T-helper 17 cell (primary cell): ENCODE measurements at places on chromosomes 4 and X.

GRCh38 chr4:137082061-137082460, 450.2 kb downstream of the PCDH18 start:
- no peak for DNase-seq

- DNase-seq = no peak
These were observed 43.1 kb upstream of the FGF2 start for GRCh38 chr4:122783301-122784215.

DNA sequence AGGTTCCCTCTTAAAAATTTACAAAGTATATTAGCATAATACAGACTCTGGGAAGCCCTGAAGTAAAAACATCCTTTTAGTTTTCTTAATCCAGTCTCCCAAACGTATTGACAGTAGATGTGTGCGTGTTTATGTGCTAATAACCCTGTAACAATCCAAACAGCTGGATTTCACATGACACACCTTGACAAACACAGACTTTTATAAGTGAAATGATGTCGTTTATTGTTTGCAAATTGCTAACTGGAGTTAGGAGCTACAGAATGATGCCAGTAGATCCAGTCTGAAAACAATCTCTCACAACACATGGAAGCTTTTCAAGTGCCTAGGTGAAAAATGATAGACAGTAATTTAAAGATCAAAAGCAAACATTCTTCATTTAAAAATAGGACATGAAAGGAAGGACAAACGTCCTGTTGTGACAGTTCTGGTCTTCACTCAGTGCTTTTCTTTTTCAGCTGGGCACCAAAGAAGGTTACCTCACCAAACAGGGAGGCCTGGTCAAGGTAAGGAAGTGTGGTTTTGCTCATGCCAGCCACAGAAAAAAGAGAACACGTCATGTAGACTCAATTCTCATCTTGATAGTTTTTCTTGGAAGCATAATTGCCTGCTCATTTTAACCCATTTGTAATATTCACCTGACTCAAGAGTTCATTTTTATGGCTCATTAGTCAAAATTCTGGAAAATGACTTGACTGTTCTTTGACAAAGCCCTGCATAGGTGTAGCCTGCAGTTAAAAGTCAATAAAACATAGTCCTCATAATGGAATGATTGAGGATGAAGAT, 32.9 kb downstream of the LAMTOR3 start:
- DNase-seq = no peak

GRCh38 chr4:48225368-48226141, 44.1 kb downstream of the TEC start:
- DNase-seq = no peak

- no peak for DNase-seq
These were observed 341.0 kb upstream of the GATB start for GRCh38 chr4:152101556-152102435.

DNA sequence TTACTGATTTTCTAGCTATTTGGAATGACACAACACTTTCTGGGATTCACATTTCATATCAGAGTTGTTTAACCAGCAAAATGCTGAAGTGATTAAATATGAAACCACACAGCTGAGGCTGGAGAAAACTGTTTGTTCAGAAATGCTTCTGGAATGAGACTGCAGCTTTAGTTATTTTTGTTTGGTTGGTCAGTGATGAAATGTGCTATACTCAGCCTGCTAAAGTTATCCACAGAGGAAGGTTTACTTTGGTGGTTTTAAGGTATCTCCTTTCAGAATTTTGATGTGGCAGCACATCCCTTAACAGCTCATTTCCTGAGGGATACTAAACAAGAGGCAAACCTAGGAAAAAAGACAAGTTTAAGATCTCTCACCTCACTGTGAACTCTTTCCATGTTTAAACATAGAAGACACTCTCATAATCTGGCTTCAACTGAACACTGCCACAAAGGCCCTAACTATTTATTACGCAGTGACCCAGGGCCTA, 106.6 kb upstream of the PDE5A start:
- DNase-seq = no peak

GRCh38 chrX:134671294-134671693, 13.0 kb upstream of the PLAC1 start:
- no peak for DNase-seq

GRCh38 chrX:4935846-4936245, 1222.4 kb upstream of the PRKX start:
- no peak for DNase-seq

DNA sequence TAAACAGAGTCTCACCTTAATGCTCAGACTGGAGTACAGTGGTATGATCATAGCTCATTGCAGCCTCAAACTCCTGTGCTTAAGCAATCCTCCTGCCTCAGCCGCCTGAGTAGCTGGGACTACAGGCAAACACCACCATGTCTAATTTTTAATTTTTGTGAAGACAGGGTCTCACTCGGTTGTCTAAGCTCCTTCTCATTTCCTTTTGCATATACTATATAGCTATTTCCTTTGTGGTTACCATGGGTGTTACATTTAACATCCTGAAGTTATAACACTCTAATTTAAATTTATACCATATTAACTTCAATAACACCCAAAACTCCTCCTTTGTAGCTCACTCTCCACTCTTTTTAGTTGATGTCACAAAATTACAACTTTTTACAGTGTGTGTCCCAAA, 114.3 kb downstream of the DCK start:
- DNase-seq = no peak

- DNase-seq = peak; percentile 37
These were observed 147.9 kb downstream of the NSUN7 start for GRCh38 chr4:40897557-40898203.

GRCh38 chrX:153600032-153600373, 1.1 kb upstream of the CCNQ start:
- no peak for DNase-seq

- DNase-seq = no peak
These were observed at the start of gene LGI2 for GRCh38 chr4:25030277-25031076. TSS of gene LGI2 (minus strand) at chr4:25030946. CDS start at chr4:25030693, 253 bp downstream.

GRCh38 chr4:93684571-93684970, 144.0 kb upstream of the ATOH1 start:
- no peak for DNase-seq

DNA sequence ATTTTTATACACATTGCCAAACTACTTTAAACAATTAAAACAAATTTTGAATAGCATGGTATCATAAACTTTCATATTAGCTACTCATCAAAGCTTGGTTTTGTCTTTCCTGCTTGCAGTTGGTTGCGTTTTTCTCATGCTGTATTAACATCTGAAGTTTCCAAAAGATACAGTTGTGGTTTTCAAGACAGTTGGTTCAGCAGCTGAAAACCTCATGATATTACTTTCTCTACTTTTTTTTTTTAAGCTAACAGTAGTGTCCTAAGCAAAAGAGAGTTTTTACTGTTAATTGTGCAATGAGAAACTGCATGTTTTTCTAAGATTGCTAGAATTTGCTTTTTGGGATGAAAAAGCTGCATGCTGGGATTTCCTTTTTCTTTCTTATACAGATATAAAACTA, 15.2 kb downstream of the RUFY3 start:
- no peak for DNase-seq

DNA sequence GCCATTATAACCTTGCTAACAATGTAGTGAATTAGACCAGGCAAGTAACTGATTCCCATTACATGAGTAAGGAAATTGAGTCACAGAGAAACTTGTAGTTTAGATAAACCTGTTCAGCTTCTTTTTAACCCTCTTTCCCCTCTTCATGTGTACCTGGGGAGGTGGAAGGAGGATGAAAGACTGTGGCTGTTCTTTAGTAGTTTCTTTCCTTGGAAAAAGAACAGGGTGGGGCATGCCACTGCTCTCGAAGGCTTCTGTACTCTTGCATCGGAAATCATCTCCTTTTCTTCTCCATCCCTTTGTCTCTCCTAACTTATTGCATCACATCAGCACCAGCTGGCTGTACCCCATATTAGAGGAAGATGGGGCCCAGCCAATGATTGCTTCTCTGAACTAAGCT, 171.4 kb downstream of the PPARGC1A start:
- no peak for DNase-seq

GRCh38 chrX:41421071-41421729, 25.9 kb upstream of the NYX start:
- no peak for DNase-seq

- no peak for DNase-seq
These were observed 135.1 kb upstream of the PACRGL start for GRCh38 chr4:20565075-20565721.

- no peak for DNase-seq
These were observed 29.5 kb downstream of the ARHGAP10 start for GRCh38 chr4:147761218-147761883.

GRCh38 chrX:153620576-153620975, 21.6 kb upstream of the CCNQ start:
- DNase-seq = no peak

GRCh38 chr4:65193985-65194384, 476.3 kb downstream of the EPHA5 start:
- DNase-seq = no peak

DNA sequence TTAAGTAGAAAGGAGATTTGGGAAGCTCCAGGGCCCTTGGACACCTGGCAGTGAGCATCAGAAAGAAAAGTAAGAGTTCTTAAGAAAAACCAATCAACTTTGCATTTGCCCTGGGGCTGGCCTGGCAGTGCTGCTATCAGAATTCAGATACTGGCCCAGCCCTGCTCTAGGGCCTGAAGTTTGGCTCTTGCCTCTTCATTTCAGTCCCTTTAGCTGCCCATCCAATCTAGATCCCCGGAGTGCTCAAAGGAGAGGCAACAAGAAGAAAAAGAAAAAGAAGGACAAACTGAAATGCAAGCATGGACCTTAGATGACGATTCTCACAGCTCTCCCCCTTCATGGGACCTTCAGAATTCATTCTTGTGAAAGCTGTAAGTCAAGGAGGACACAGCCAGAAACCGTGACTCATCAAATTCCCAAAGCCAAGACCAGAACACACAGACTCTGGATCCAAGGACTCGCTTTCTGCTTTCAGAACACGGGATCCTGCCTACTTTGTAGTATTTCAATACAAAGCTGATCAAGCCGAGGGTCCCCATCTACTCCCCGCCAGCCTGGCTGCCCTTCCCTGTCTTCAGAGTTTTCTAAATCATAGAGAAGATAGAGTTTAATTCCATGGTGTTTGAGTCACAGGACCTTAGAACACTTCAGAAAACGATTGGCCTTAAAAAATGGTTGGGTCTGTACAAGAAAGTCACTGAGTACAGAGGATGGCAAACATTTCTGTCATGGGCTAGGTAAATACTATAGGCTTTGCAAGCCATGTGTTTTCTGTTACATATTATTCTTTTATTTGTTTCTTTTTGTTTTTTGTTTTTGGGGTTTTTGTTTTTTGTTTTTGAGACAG, 103.7 kb downstream of the RBM47 start:
- no peak for DNase-seq

DNA sequence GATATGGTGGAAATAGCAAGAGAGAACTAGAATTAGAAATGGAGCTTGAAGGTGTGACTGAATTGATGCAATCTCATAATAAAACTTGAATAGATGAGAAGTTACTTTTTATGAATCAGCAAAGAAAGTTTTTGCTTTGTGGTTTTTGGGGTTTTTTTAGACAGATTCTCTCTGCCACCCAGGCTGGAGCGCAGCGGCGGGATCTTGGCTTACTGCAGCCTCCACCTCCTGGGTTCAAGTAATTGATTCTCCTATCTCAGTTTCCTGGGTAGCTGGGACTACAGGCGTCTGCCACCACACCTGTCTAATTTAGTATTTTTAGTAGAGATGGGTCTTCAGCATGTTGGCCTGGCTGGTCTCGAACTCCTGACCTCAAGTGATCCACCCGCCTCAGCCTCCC, 23.7 kb upstream of the NEIL3 start:
- no peak for DNase-seq

DNA sequence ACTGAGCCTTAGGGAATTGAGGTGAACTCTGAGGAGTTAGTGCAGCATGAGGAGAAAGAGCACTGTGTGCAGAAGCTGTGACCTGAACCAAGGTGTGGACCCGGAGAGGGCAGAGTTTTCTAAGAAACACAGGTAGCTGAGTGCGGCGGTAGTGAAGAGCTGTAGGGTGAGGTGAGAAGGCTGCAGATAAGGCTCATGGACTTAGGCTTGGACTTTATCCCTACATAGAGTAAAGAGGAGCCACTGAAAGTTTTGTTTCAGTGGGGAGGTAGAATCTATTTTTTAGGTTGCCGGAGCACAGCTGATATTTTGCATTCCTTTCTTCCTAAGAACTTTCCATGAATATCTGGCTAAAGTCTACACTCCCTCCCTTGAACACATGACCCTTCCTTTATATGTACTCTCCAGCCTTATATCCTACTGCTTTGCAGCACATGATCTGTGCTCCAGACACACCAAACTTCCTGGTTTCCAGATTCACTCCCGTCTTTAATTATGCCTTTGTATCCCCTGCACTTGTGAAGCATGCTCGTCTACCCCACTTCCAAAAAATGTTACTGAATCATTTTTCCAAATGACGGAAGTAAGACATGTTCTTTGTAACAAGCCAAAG, 10.6 kb upstream of the PGRMC2 start:
- DNase-seq = no peak

GRCh38 chrX:73412930-73413329, 33.9 kb upstream of the CDX4 start:
- no peak for DNase-seq

DNA sequence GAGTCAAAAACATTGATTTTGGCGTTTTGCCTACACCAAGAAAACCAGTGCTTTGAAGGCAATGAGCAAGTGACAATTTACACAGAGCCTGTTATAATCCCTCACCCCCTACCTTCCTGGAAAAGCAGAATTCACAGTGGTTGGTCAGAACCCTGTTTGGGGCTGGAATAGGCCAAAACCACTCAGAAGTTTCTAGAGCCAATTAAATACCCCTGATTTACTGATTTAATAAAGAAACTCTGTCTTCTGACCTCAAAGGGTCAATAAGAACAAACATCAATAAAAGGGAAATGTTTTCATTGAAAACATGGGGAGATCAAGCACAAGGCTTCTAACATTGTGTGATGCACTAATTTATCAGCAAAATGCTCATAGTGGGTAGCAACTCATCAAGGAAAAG, 116.3 kb downstream of the UNC5C start:
- DNase-seq = no peak

GRCh38 chr4:185263419-185263818, 54.0 kb downstream of the SNX25 start:
- no peak for DNase-seq

DNA sequence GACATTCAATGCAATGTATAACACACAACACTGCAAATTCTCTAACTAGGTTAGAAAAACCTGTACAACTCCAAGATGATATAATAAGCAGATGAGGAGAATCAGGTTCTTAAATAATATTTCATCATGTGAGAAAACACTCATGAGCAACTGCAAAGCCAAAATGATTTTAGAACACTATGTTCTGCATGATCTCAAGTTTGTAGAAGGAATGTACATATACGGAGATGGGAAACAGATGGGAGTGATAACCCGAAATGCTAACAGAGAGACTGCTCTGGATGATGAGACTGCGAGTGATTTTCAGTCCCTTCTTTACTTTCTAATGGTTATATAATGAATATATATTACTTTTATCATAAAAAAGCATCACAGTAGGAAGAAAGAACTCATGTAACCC, 80.9 kb downstream of the PCYT1B start:
- DNase-seq = no peak

GRCh38 chr4:151569650-151570049, 160.7 kb downstream of the FHIP1A start:
- no peak for DNase-seq

DNA sequence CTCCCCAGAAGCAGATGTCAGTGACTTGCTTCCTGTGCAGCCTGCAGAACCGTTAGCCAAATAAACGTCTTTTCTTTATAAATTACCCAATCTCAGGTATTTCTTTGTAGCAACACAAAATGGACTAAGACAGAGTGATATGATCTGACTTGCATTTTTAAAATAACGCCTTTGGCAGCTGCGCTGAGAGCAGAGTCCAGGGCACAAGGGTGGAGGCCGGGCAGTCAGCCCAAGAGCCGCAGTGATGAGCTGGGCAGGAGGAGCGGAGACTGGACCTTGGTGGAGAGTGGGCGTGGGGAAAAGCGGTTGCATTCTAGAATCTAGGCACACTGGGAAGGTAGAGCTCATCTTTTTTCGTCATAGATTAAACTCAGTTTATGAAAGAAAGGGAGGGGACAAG, 56.5 kb upstream of the ACSL1 start:
- no peak for DNase-seq
